Activated gamma-delta T cell treated with anti-CD3 and anti-CD28 coated beads, Interleukin-2, amount 50 U/mL, for 16 hours (primary cell): ENCODE measurements at places on chromosomes 6 and 20.

- DNase-seq = no peak
Observed at GRCh38 chr20:22490287-22491193, 93.8 kb downstream of the FOXA2 start.

- no peak for DNase-seq
Observed at GRCh38 chr6:147310521-147310920, 106.3 kb downstream of the STXBP5 start.

- no peak for DNase-seq
Observed at GRCh38 chr6:132512342-132512637, 626 bp downstream of the STX7 start.

GRCh38 chr6:138486249-138487101 is 12.8 kb downstream of the NHSL1 start:
- DNase-seq = no peak

- DNase-seq = no peak
Observed at GRCh38 chr6:125480146-125480545, 178.4 kb upstream of the HDDC2 start.

DNA sequence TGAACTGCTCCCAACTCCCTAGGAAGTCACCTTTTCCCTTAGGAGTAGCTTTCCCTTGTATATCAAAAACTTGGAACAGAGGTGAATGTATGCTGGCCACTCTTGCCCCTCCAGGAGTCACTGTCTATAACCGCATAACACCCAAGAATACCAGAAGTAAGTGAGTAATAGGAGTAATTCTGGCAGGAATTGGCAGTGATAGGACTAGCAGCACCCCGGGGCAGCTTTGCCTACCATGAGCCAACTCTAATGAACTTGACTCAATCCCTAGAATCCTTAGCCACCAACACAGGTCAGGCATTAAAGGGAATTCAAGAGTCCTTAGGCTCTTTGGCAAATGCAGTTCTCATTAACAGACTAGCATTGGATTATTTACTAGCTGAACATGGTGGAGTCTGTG is 28.8 kb upstream of the CD164 start:
- DNase-seq = no peak

GRCh38 chr6:56524891-56525703 is 117.6 kb downstream of the DST start:
- DNase-seq = no peak

- no peak for DNase-seq
Observed at GRCh38 chr6:44305200-44305725, 7.9 kb downstream of the AARS2 start.

GRCh38 chr20:721876-722275 is 46.3 kb upstream of the SCRT2 start:
- DNase-seq = no peak

DNA sequence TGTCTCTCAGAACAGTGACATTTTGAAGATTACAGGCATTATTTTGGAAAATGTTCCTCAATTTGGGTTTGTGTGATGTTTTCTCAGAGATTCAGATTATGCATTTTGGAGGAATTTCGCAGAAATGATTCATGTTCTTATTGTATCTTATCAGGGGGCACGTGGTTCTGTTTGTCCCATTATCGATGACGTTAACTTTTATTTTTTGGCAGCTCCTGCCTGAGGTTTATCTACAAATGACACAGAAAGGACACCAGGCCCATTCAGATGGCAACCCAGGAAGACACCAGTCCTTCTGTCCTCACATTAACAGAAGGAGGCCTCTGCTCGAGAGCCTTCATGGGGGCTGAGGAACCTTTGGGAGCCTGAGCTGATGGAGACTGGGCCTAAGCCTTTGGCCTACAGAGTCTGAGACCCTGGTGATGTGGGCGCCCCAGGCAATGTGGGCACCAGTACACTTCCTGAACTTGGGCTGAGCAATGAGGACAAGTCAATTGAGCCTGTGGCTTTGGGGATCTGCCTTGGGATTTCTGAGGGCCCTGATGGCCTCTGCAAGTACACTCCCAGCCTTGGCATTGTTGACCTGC is 41.2 kb upstream of the EZR start:
- no peak for DNase-seq

GRCh38 chr6:131950767-131951575 is at the start of gene CCN2:
Gene CCN2 (minus strand): TSS chr6:131951372. CDS start chr6:131951172, 200 bp downstream.
- no peak for DNase-seq

DNA sequence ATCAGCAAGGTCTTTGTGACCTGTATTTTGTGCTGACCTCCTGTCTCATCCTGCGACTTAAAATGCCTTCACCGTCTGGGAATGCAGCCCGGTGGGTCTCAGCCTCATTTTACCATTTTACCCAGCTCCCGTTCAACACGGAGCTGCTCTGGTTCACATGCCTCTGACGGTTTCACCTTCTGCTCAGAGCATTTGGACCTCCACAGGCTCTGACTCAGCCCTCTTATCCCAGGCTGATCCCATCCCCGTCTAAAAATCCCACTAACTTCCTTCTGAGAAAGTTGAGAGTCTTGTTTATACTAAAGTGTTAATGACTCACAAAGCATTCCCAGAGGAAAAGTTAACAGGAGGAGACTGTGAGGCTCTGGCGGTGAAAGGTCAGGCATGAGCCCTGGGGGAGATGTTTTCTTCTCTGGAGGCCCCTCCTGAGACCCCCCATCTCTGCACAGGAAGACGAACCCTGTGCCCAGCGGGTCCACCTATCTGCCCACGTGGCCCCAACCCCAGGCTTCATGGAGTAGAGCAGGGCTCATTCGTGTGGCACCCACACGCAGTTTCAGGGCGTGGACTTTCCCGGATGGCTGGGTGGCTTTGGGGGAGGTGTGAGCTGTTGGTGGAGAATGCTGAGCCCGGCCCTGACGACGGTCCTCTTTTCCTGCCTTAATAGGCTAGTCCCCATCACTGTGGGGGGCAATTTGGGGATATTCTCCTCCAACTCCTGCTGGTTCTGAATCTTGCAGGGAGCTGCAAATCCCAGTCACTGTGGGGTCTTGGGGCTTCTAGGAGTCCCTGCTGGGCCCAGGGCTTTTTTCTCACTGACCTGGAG is 3.3 kb upstream of the BIRC7 start:
- no peak for DNase-seq

DNA sequence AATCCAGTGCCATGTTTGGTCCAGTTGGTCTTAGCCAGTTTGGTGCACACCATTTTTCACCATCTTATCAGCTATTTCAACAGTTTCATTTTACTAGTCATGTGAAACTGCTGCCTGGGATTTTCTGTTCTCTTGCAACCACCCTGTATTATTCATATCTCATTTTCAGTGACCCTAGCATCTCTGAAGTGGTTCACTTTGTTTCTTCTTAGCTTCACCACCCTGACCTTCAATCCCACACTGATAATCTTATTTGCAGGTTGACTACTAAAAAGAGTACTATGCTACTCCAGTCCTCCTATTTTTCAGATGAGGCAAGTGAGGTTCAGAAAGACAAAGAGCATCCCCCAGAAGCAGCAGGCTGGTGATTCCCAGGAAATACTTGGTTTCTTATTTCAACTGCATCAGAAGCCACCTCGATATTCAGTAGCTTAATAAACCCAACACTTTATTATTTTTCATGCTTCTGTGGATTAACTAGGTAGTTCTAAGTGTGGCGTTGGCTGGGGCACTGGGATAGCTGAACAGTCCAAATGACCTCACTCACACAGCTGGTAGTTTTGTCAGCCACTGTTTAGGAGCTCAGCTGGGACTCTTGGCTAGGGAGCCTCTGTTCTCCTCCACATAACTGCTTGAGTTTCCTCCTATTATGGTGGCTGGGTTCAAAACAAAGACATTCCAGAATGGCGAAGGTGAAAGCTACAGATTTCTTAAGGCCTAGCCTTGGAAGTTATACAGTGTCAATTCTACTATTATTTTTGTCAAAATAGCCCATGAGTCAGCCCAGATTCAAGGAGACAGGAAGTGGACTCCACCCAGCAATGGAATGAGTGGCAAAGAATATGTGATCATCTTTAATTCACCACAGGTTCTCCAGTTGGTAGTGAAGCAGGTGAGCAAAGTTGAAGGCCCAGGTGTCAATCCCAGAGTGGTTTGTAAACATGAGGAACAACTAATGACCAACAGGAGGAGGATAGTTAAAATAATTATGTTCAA is 40.6 kb downstream of the BPIFB4 start:
- no peak for DNase-seq

DNA sequence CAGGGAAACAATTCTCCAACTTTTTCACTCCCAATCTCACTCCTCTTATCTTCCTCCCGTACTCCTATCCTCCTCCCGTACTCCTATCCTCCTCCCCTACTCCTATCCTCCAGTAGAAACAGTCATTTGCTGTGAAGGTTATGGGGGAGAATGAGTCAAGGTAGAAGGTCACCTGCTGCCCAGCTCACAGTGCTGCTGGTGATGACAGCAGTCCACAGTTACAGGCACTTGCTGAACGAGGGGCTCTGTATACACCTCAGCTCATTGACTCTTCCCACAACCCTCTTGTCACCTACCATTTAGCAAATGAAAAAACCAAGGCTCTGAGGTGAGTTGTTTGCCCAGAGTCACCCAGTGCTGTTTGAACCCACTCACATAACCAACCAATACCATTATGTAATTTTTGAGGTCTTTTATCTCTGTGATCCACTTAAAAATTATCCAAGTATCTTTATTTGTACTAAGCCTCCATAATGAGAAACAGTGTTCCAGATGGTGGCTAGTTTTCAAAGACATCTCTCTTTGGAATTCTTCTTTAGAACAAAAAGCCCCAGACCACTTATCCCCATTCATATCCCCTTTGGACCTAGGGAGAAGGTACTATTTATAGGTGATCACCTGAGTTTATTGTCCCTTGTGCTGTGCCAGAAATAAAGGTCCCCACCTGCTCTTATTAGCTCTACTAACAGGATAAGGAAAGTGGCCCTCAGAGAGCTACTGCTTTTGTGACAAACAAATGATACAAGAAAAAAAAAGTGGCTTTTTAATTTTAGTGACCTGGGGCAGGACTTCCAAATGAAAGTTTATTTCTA is 53.2 kb downstream of the PTPN1 start:
- DNase-seq = no peak

GRCh38 chr20:24235296-24236175 is 233.9 kb upstream of the SYNDIG1 start:
- DNase-seq = no peak

- no peak for DNase-seq
Observed at GRCh38 chr20:36051318-36052116, 83.1 kb downstream of the CNBD2 start.

- DNase-seq = no peak
Observed at GRCh38 chr6:33105916-33106871, 30.4 kb downstream of the HLA-DPB1 start.

DNA sequence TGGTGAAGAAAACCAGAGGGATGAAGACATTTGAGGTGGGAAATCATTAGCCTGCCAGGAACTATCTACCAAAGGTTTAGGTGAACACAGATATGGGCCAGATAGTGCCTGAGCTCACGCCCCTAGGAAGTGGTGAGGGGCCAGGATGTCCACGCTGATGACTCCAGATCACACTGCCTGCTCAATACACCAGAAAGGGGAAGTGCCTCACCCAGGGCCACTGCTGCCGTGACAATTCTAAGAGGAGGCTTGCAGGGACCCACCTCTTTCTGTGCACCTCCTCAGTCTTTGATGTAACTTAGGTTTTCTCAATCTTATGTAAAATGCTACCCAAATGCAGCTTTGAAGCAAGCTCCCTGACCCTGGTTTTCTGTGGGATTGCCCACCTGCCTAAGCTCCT is 5.4 kb upstream of the RAB44 start:
- no peak for DNase-seq

GRCh38 chr6:7108964-7109836 is 1.4 kb downstream of the RREB1 start:
- peak; percentile 7 for DNase-seq

GRCh38 chr6:14983599-14984518 is 262.0 kb upstream of the JARID2 start:
- no peak for DNase-seq

DNA sequence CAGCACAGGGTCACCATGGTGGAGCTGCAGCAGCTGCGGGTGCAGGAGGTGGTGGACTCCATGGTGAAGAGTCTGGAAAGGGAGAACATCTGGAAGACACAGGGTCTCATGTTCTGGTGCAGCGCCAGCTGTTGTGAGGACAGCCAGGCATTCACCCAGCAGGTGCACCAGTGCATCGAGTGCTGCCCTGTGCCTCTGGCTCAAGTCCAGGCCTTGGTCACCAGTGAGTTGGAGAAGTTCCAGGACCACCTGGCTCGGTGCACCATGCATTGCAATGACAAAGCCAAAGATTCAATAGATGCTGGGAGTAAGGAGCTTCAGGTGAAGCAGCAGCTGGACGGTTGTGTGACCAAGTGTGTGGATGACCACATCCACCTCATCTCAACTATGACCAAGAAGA is 22.9 kb upstream of the RIPK1 start:
- DNase-seq = no peak

- no peak for DNase-seq
Observed at GRCh38 chr6:143288923-143289322, 161.6 kb downstream of the ADAT2 start.

DNA sequence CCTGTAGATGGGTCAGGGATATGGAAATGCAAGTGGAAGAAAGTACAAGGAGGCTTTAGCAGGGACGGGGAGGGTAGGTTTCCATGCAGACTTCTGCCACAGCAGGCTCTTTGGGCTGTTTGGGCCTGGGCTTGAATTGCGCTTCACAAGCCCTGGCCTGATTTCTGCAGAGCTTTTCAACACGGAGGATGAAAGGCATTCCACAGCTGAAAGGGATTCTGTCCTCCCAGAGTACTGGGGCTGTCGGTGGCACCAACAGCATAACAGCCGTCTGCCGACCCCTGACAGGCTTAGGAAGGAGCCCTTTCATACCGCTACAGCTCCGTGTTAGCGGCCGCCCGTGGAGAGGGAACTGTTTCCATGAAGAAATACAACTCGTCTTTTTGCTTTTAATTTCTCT is 22.9 kb upstream of the TBC1D7 start:
- no peak for DNase-seq

DNA sequence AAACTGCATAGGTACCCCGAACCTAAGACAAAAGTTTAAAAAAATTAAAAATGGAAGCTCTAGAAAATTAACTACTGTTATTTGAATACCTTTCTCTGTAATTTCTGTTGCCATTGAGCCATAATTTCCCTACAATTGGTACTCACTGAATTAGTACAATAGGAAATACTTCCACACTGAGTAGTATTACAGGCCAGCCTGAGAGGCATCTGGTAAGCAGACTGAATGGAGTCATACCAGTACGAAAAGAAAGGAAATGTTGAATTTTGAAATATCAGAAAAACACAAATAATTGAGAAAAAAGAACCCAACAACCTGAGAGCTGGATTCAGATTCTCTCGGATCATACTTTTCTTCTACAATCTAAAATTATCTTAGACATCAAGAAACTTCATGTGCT is 791.3 kb downstream of the TENT5A start:
- DNase-seq = no peak

DNA sequence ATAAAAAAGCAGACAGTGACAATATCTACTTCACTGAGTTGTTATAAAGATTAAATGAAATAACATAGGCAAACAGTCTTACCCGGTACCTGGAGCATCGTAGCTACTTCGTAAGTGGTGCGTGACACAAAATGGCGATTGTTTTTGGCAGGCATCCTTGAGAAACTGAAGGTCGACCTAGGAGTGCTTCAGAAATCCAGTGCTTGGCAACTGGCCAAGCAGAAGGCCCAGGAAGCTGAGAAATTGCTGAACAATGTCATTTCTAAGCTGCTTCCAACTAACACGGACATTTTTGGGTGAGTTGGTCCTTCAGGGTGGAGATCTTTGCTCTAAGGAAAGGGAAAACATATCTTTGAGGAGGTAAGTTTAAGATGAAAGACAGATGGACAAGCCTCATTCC is 4.8 kb downstream of the BPIFA2 start:
- no peak for DNase-seq

- no peak for DNase-seq
Observed at GRCh38 chr6:169723991-169724493, 258 bp downstream of the PHF10 start.
